Stimulated activated naive CD8-positive, alpha-beta T cell treated with anti-CD3 and anti-CD28 coated beads, Interleukin-15, amount 100 ng/mL, for 72 hours (primary cell): ENCODE measurements at places on chromosomes 3 and 15.

DNA sequence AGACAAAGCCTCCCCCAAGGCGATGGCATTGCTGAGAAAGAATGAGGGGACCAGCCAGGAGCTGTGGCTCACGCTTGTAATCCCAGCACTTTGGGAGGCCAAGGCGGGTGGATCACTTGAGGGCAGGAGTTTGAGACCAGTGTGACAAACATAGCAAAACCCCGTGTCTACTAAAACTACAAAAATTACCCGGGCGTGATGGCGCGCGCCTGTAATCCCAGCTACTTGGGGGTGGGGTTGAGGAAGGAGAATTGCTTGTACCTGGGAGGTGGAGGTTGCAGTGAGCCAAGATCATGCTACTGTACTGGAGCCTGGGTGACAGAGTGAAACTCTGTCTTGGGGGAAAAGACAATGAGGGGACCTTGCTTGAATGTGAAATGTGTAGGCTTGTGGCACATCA lies 402.4 kb upstream of the C2CD4B start:
- DNase-seq, result no peak

- no peak for DNase-seq
These were observed 76.2 kb downstream of the TGFBR2 start for GRCh38 chr3:30682434-30683155.

- DNase-seq, result no peak
These were observed 188.3 kb upstream of the CNTN4 start for GRCh38 chr3:1910322-1910721.

- DNase-seq, result no peak
These were observed 5.2 kb downstream of the C3orf49 start for GRCh38 chr3:63824309-63824708.

DNA sequence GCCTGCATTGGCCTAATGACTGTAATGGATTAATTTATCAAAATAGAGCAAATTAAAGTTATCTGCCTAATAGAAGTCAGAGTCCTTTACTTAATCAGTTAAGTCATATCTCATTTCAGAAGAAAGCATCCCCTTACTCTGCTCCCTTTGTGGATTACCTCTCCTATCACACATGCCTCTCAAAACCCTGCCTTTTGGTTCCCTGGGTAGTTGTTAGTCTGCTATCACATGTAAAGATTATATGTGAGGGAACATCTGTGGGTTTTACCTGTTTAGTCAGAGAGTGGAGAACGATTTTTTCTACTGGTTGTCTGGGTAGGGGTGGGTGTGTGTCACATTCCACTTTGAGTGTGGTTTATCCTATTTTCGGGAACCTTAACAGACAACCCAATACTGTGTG lies 16.4 kb downstream of the UBE2E2 start:
- no peak for DNase-seq

- no peak for DNase-seq
These were observed 116.5 kb upstream of the ALDH1A3 start for GRCh38 chr15:100762913-100763834.

GRCh38 chr3:71504250-71505036 lies 79.1 kb downstream of the FOXP1 start:
- no peak for DNase-seq

- no peak for DNase-seq
These were observed 44.9 kb downstream of the ABHD5 start for GRCh38 chr3:43735618-43736017.

- no peak for DNase-seq
These were observed 455 bp upstream of the SNAP23 start for GRCh38 chr15:42494998-42495360.

- DNase-seq, result no peak
These were observed 49.6 kb downstream of the PARP14 start for GRCh38 chr3:122730240-122730639.

DNA sequence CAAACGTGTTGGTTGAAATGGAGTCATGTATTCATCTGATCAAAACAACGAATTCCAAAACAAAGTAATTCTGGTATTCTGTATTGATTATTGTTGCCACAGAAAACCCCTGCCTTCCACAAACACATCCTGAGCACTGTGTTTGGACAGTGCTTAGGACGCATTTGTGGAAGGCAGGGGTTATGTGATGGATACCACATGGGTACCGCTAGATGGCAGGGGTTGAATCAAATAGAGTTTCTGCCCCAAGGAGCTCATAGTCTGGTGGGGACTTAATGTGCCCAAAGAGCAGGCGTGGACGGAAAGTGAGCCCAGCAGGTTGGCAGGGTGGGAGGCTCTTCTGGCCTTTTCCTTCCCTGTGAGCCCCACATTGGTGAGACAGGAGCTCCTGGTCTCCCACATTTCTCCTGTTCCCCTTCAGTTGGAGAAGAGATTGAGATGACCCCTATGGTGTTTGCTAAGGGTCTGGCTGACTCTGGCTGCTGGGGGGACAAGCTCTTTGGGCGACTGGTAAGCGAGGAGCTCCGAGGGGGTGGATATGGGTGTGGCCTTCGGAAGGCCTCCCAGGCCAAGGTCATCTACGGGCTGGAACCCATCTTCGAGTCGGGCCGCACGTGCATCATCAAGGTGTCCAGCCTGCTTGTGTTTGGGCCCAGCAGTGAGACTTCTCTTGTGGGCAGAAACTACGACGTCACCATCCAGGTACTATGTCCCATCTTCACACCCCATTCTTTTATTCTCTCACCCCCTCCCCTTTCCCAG lies 22.1 kb upstream of the SLC28A1 start:
- no peak for DNase-seq

DNA sequence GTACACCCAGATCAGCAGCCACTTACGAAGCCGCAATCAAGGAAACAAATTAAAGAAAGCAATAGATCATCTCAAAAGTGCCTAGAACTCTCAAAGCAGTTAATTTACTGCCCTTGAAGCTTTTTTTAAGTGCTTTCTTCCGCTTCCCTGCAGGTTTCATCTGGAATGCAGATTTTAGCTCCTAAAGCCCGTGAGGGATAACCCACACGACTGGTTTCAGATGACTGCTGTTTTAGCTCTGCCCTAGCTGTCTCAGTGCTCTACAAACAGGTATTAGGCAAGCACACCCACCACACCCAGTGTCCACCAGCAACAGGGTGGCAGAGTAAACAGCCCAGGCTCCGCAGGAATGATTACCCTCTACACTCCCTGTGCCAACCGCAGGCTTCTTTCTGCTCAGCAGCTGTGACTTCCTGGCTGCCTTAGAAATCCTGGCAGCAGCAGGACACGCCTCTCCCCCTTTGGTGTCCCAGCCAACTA lies 126.0 kb downstream of the FMN1 start:
- DNase-seq, result no peak

DNA sequence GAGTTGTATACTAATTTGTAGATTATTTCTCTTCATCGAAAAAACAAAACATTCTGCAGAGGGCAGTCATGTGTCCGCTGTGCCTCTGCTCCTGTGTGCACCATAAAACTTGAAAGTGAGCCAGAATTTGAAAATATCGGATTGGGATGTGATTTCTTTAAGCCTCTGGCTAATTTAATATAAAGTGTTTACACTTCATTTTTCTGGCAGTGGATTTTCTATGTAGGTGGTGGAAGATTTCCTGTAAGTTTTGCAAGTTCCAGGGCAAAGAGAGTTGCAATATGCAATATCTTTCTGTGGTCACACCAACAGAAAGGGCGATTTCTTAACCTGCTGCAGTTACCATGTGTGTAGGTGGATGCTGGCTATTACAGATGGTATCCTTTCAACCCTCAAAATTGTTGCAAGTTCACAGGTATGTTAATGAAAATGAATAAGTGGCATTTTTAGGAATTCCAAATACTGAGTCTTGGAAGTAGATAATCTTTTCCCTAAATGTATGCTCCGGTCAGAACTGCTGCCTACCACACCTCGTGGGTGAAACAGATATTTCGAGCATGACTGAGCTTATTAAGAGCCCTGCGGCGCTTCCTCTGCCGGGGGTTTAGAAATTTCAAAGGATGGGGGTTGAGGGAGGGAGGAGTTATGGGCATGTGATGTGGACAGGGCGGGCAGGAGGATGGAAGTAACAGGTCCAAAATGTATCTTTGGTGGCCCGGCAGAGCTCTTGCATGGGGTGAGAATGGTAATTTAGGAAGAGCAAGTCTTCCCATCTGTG lies 134.0 kb downstream of the PGPEP1L start:
- DNase-seq, result no peak

GRCh38 chr3:157300981-157301663 lies 135.5 kb upstream of the PTX3 start:
- DNase-seq, result no peak

- no peak for DNase-seq
These were observed 204.9 kb downstream of the CNTN4 start for GRCh38 chr3:2303566-2303965.

- no peak for DNase-seq
These were observed 63.1 kb upstream of the NPHP3 start for GRCh38 chr3:132785292-132785691.

GRCh38 chr3:170714562-170715535 lies 129.0 kb upstream of the SLC7A14 start:
- DNase-seq, result no peak

DNA sequence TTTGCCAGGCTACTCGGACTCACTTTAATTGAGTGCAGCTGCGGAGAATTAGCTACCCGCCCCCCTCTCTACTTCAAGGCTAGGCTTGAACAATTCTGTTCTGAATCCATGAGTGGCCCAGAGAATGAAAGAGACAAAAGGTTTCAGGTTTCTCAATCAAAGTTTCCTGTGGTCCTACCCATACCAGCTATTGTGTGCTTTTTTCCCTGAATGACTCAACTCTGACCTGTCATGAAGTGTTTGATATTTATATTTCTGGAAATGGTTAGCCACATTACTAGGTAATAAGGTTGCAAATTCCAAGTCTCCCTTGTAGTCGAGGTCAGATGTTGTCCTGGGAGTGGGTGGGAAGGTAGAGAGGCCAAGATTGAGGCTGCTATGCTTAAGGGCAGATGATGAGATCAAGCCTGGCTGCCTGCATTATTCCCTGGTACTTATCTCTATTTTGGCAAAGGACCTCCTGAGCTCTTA lies 392.7 kb upstream of the TBL1XR1 start:
- no peak for DNase-seq

- no peak for DNase-seq
These were observed 109.6 kb downstream of the OXSM start for GRCh38 chr3:25899352-25900101.

GRCh38 chr3:138105598-138105997 lies 9.8 kb downstream of the DZIP1L start:
- DNase-seq, result no peak

- peak; percentile 50 for DNase-seq
These were observed 353.5 kb downstream of the MCTP2 start for GRCh38 chr15:94584833-94585244.

- DNase-seq, result no peak
These were observed 1.2 kb downstream of the KLHDC8B start for GRCh38 chr3:49172551-49173041.

- no peak for DNase-seq
These were observed 282.9 kb downstream of the TBC1D5 start for GRCh38 chr3:17459470-17459993.

GRCh38 chr3:190718097-190718496 lies 144.4 kb downstream of the GMNC start:
- DNase-seq, result no peak

DNA sequence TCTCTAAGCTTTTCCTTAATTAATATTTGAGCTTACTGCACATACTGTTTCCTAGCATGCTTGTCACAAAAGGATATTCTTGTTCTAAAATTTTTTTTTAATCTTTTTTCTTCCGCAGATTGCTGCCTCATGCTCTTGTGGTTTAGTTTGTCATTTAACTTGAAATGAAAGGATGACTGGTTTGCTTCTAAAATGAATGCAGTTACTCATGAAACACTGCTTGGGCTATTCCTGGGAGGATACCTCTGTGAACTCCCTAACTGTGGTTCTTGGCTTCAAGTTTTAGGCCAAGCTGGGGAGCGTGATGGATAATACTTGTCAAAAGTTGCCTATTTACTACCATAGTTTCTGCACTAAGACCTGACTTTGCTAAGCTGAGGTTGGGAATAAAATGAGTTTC lies 64.0 kb downstream of the USP13 start:
- no peak for DNase-seq

- DNase-seq, result no peak
These were observed 425.0 kb upstream of the GRM7 start for GRCh38 chr3:6435951-6436350.

DNA sequence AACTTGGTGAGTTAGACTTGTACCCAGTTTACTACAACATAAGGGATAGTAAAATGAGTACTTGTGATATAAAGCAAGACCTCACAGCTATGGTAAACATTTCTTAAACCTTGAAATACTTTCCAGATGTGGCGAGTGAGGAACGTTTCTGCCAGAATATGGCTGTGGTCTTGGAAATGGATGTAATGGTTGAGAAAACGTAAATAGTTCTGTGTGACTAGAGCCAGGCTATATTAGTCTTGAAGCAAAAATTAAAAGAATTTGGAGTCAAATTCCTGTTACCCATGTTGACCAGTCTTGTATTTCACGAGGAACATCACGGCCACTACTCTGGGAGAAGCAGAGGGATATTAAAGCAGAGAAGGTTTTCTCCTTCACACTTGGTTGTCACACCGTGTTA lies 15.3 kb downstream of the OR4F15 start:
- no peak for DNase-seq

DNA sequence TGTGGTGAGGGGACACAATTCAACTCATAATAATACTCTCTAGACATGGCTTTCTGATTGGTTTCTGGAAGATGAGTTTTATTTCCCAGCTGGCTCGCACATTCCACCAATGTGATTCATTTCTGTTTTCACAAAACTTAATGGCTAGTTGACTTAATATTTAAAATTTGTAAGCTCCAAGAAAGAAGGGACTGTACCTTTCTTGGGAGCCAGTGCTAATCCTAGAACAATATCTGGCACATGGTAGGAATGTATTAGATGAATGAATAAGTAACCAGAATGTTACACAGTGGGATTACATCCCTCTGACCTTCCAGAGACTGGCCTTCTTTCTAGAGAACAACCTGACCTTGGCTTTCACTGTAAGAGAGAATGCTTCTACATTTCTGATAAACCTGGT lies 262.8 kb downstream of the RORA start:
- DNase-seq, result no peak
